ENCODE measurements at places on chromosomes 16 and 17. TPM values are rescaled to one million over a fixed set of nuclear protein-coding genes. Genes with fewer than 3 reads are reported as not detected.

DNA sequence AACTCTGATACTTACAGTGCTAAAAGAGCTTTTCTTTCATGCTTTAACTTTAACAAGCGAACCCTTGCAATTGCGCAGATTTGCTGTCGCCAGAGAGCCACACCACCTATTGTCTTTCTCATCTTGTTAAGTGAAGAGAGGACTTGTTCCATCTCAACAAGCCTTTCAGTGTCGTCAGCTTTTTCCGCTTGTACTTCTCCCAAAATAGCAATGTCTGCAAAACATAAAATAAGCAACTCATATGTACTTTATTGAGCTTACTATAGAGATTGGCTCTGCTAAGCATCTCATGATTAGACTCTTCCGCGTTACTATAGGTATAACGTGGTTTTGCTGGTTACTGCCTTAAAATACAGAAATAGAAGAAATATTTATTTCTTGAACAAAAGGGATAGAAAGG is 51.9 kb downstream of the ABCA8 start:
- DNase-seq, result no peak

The PTGES3L gene
- total RNA-seq, result under 0.01 TPM

DNA sequence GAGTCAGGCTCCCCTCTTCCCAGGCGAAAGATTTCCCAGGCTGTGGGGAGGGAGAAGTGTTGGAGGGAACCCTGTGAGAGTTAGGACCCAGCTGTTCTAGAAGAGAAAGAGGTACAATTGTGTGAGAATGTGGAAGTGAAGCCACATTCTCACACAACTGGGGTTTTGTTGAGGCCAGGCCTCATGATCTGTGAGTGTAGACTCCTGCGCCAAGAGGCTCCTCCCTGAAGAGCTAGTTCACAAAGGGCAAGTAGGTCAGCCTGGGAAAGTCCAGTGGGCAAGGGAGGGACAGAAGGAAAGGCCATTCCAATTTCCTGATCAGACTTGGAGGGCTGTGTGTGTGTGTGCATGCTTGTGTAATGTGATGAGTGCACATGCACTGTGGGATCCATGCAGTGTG is 15.2 kb downstream of the CD300LF start:
- no peak for DNase-seq

The TNS4 gene
- not detected for total RNA-seq

GRCh38 chr17:58308985-58309917 is 19.3 kb downstream of the TSPOAP1 start:
- DNase-seq, result no peak

The TPSAB1 gene
- not detected for total RNA-seq

GRCh38 chr17:14926526-14927122 is 338.5 kb downstream of the PMP22 start:
- DNase-seq, result peak; percentile 65
